ENCODE measurements at places on chromosomes 5 and 9.

- no peak for DNase-seq
These were observed 101.6 kb upstream of the SPRY4 start for GRCh38 chr5:142426129-142427014.

DNA sequence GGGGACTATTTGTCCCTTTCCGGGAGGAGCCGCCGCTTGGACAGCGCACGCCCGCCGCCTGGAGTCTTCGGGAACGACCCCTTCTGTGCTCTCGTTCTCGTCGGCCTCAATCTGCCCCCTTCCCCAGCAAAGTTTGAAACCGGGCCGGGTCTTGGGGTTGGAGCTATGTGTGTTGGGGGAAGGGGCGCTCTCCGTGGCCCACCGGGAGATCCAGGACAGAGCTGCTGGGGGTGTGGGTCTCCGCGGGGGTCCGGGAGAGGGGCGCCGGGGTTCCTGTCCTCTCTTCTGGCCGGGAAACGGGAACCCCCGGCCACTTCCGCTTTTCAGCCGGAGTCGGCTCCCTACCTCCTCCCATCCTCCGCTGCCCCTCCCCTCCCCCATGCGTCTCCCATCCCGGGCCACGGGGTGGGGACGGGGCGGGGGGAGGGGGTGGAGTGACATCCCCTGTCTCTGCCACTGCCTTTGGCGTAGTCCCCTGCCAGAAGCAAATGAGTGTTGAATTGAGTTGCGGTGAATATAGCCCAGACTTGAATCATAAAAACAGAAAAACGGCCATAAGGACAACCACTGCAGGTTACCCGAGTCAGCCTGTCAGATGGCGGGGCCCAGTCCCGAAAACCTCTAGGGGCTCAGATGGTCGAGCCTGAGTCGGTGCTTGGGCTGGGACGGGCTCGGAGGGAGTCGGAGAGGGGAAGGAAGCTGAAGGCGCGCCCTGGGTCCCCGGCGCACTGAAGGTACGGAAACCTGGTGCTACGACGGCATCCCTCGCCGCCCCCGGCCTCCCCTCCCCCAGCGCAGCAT lies 1.1 kb downstream of the CPLX2 start:
- no peak for DNase-seq

GRCh38 chr5:75496026-75496425 lies 15.4 kb downstream of the CERT1 start:
- no peak for DNase-seq

DNA sequence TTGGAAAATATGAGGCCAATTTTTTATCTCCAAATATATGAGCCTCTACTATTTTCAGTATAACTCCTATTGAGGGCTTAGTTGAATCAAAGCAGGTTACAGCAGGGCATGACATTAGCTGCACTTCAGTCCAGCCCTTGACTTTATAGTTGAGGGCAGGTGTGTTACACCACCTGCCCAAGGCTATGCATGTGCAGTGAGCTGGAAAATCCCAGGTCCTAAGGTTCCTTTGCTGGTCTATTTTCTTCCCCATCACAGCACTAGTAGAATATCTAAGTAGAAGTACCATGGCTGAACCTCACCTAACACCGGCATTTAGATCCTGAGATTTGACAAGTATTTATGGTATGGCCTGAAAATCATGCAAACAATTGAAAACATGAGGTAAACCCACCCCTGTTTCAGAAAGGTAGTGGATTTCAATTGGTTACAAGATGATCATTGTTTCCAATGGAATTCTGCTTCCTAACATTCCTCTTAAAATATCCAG lies 201.1 kb downstream of the SEMA5A start:
- DNase-seq, result no peak

GRCh38 chr9:37899041-37899440 lies 4.9 kb downstream of the SLC25A51 start:
- no peak for DNase-seq

GRCh38 chr9:87140605-87141109 lies 193.4 kb upstream of the GAS1 start:
- no peak for DNase-seq

DNA sequence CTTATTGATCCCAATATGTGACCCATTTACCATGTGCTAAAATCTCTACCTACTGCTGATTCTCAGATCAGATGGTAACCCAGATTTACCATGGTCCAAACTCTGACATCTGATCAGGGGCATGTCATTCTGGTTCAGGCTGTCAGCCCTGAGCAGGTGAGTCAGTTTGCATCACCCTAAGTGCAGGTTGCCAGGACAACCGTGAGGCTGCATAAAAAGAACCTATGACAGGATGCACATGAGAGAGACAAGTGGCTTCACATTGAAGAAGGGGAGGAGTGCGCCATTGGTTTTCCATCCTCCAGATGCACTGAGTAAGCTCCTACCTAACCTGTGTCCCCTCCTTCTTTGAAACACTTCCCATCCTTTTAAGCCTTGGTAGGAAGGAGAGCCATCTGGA lies 801 bp upstream of the PRSS3 start:
- DNase-seq, result no peak

DNA sequence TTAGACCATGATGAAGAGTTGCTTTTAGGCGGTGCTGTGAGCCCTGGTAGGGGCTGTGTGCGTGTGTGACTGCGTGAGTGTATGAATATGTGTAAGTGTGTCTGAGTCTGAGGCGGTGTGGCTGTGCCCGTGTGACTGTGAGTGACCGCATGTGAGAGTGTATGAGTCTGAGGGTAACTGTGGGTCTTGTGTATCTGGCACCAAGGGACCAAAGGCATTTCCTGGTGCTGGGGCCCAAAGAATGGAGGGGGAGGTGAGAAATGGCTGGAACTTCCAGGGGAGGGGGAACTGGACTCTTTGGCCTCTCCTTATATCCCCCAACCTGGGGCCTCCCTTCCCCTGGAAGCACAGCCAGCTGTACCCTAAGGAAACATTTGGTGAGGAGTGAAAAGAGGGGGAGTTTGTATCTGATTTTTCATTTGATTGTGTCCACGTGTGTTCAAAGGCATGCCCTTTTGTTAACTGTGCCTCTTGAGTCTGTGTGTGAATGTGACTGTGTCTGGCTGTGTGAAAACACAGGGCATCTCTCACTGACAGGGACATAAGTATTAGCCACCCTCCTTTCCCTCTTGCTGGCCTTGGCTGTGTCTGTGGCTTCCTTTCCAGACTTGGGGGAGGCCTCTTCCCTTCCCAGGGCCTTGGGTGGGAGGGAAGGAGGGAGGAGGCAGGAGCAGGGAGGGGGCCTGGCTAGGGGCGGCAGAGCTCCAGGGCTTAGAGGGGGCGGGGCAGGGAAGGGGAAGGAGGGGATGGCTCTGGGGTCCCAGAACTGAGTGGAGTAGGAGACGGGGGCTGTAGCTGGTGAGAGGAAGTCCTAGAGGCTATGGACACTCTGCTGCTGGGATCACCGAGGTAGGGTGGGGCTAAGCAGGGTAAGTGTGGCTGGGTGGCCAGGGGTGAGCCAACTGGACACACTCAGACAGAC lies 1.4 kb downstream of the IL11RA start:
- DNase-seq, result no peak

GRCh38 chr5:38023799-38024198 lies 184.0 kb upstream of the GDNF start:
- no peak for DNase-seq

DNA sequence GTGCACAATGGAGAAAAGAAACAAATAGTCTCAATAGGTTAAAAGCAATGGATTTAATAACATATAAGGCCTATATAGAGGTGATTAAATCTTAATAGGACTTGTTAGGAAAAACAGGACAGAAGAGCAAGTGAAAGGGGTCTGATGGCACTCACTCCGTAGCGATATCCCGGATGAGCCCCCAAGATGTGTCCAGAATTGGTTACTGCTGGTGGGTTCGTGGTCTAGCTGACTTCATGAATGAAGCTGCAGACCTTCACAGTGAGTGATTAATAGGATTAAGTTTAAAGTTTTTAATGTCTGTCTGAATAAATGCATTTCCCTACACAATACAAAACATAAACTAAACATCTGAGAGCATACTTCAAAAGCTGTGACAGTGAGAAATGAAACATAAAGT lies 110.4 kb upstream of the FAM174A start:
- DNase-seq, result no peak

DNA sequence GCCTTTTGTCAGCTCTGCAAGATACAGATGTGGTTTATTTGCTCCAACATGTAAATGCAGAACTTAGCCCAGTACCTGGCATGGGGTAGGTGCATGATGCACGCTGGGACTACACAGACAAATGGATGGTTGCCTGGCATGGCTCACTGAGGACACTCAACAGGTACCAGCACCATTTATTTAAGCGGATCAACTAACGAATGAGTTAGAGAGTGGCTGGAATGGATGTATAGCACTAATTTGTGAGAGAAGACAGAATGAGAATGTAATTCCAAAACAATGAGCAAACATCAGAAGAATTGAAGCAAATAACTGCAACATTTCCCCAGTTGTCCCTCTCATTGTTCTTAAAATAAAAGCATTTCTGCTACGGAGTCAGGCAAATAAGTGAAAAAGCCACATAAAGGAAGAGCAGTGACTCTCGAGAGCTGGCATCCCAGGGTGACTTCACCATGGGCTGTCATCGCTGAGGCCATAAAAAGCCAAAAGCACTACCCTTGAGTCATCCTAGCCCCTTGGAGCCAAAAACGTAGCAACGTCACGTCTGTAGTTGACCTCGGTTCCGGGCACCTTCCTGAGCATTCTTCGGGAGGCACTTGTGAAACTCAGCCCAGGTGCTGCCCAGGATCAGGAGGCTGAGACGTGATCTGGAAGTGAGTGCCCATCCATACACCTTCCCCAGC lies 290.3 kb downstream of the NSG2 start:
- no peak for DNase-seq

DNA sequence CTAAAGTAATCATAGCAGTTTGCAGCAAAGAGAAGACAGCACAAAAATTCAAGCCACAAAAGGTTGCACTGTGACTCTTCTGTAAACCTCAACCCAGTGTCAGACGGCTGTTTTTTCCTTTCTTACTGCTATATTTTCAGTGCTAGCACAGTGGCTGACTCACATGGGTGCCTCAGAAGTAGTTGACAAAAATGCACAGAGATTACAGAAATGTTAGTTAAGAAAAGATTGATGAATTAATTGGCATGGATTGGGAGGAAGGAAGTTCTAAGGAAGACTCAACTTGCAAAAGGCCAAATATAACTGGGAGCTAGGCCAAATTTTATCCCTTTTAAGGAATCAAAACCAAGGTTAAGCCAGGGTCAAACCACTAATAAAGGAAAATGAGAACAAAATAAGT lies 43.7 kb upstream of the ITGA1 start:
- no peak for DNase-seq

DNA sequence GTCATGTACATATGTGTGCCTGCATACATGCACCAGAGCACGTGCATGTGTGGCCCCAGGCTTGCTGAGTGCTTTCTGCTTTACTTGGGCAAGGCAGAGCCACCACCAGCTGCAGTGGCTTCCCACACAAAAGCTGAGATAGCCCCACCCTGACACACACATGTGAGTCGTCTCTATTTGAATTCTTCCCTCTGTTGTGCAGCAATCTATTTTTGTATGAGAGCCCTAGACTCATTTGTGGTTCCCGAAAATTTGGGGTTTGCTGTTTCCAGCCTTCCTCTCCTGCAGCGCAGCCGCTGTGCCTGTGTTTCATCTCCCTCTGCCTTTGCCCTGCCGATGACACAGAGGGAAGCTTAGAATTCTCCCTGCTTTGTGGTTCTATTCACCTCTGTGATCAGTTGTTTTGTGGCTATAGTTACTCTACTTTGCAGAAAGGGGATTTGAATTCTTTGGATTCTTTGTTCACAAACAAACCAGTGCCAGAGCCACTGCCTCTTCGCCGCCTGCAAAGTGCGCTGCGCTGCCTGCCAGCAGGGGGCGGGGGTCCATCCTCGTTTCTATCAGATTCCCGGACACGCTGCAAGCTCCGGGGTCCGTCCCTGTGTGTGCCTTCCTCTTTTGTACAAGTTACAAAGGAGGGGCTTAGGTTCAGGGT lies 95.8 kb upstream of the DAP start:
- no peak for DNase-seq

- no peak for DNase-seq
These were observed 374.3 kb downstream of the CCDC171 start for GRCh38 chr9:15927161-15927560.

DNA sequence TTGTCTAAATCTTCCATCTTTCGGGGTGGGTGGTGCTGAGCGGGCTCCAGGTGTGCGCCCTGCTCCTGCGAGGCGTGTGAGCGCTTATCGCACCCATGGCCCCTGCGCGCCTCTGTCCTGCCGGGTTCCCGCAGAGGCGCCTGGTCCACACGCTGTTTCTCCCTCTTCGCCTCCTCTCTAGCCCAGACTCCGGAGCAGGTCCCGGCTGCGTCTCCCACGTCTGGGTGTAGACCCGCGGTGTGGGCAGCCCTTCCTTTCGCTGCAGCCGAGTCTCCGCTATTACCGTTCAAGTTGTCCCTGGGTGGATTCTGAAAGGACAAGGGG lies 40.5 kb upstream of the PLEKHG4B start:
- DNase-seq, result no peak

DNA sequence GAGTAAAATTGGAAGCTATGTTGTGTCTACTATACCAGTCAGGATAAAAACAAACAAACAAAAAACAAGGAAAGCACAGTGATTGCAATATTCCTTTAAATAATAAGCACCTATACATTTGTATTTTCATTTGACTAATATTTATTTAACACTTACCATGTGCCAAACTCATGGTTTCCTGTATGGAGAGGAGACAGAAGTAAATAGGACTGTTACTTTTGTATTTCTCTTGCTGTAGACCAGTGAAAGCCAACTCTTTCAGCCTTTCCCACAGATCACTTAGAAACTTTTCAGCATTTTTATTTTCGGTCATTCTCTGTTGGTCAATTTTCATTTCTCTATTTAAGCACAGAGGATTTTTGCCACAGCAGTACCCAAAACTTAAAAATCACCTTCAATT lies 4.5 kb downstream of the CMYA5 start:
- DNase-seq, result no peak

- no peak for DNase-seq
These were observed 497.1 kb downstream of the ARHGEF28 start for GRCh38 chr5:74122979-74123590.

DNA sequence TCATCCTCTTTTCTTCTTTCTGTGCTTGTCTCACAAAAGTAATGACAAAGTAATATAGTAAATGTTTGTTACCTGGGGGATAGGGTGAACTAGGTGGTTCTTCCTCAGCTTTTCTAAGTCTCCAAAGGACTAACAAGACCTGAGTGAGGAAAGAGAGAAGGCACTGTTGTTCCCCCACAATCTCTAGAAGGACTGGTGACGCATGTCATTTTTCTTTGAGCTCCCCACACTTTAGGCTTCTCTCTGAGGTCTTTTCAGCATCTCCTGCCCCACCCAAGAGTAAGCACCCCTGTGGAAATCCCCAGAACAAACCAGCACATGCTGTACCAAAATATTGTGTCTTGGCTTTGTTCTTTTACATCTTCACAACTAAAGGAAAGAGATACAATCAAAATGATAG lies 2.4 kb upstream of the IL7R start:
- peak; percentile 61 for DNase-seq

- no peak for DNase-seq
These were observed 1796.4 kb downstream of the EFNA5 start for GRCh38 chr5:105874316-105874715.

- no peak for DNase-seq
These were observed 82.7 kb upstream of the TAF11L2 start for GRCh38 chr5:17415321-17415758.

- no peak for DNase-seq
These were observed 20.6 kb downstream of the SPTLC1 start for GRCh38 chr9:92094655-92095054.

- no peak for DNase-seq
These were observed 51.2 kb downstream of the IPPK start for GRCh38 chr9:92618633-92619225.

Data from activated T-helper 1 cell treated with anti-CD3 and anti-CD28 coated beads, Interleukin-2, amount 50 U/mL, for 16 hours (primary cell).